ENCODE measurements at places on chromosomes 6 and 20.

DNA sequence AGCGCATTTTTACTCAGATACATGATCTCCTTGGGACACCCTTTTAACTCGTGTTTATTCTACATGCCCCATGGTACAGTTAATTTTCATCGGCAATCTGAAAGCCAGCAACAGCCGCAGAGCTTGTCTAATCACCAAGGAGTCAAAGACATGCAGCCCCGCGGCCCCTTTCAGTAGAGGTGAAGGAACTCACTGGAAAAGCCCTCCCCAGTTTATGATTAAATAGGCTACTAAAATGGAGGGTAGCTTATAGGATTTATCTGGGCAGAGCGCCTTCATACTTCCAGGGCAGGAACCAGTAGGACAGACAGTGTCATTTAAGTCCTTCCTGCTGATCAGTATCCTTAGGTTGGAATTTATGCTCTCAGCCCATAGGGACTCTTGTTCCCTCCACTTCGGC, 83.5 kb downstream of the DHX35 start:
- DNase-seq = no peak

GRCh38 chr6:79064635-79065034, 13.4 kb downstream of the PHIP start:
- DNase-seq = no peak

DNA sequence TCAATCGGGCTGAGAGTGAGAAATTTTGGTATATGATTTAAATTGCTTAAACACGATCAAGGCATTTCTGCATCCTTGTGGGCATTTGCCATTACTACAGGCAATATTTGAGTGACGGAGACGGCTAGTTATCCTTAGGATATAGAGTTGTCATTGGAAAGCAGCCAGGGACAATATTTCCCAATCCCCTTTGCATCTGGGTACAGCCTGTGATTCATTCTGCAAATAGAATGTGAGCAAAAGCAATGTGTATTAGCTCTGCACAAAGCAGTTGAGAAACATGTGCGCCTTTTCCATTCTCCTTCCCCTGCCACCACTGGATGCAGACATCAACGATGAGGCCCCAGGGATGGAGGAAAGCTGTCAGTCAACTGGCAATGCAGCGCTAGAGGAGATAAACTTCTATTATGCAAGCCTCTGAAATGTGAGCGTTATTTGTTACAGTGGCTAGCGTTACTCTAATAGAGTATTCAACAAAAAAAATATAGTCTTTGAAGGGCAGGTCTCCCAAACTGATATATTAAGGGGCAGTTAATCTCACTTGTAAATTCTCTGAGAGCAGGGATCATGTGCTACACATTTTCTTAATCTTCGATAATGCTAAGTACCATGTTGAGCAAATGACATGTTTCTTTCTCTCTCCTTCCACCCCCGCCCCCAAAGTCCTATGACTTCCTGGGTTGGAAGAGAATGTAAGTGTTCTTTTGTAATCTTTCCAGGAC, 37.1 kb upstream of the NCOA3 start:
- no peak for DNase-seq

GRCh38 chr20:57664924-57665588, 44.8 kb downstream of the PMEPA1 start:
- no peak for DNase-seq

DNA sequence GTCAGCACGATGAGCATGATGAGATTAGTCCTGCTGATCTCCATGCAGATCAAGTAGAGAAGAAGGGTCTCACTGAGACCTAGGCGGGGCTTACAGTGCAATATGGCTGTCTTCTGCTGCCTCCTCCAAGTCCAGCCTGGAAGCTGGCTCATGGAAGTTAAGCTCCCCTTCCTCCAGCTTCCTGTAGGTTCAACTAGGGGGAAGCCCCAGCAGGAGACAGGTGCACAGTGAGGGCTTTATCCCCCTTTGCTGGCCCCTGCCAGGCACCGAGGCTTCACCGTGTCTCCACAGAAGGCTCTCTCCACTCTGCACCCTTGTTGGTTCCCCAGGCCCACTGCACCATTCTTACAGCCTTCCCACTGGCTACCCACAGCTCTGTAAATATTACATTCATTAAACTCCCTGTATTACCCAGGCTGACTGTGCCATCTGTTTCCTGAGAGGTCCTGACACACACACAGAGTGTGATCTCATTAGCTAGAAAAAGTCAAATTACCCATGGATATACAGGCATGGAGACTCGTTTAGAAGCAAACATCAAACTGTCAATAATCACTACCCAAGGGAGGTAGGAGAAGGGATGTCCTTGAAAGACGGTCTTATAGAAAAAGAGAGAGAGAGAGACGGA, 90.4 kb downstream of the SLC2A10 start:
- DNase-seq = no peak

DNA sequence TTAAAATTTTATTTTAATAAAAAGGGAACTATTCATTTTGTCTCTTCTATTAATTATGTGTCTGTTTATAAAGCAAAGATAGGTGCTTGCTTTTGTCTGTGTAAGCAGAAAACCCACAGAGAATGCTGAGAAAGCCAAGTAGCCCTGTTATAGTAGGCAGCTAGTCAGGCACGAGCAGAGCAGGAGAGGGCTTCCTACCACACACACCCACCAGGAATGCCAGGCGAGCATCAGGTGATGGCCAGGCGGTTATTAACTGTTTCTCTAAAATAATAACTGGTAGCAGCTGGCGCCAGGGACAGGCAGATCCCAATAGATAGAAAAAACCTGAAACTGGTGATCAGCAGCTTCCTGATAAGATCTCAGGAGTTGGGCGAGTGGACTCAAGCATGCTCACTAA, 15.7 kb downstream of the C6orf15 start:
- DNase-seq = no peak

DNA sequence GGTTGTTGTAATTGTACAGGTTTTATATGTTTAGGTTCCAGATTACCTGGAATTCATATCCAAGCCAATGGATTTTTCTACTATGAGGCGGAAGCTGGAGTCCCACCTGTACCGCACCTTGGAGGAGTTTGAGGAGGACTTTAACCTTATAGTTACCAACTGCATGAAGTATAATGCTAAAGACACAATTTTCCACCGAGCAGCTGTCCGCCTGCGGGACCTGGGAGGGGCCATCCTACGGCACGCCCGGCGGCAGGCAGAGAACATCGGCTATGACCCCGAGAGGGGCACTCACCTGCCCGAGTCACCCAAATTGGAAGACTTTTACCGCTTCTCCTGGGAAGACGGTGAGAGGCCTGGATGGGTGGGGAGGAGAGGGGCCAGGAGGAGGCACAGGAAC, 13.6 kb downstream of the BRPF3 start:
- DNase-seq = no peak

DNA sequence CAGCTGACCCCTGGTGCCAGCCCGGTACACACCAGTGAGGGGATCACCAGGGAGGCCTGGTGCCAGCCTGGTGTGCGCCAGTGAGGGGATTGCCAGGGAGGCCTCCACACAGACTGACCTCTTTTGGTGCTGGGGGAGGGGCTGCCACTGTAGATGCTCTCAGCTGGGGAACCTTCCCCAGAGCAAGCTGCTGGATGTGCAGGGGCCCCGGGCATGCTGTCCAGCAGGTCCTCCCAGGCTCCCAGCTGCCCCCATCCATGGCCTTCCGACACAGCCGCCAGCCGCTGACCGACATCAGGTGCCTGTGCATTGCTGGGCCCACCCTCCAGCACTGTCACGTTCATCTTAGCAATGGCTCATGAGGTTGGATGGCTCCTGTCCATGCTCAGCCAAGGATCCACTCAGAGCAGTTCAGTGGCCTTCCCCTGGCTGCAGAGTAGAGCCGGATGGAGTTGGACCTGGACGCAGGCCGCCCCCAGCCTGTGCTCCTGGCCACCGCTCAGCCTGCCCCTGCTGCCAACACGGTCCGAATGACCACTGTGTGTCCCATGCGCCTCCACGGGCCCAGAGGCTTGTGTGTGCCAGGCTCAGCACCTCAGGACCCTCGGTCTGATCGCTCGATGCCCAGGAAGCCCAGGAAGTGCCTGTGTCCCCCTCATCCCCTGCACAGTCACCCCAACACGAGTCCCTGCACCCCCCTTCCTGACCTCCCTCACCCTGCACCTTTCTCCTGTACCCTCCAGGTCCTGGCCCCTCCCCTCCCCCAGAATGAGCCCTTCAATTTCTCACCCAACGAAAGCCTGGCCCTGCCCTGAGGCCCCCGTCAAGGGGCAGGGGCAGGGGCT, 95.7 kb downstream of the YTHDF1 start:
- no peak for DNase-seq

DNA sequence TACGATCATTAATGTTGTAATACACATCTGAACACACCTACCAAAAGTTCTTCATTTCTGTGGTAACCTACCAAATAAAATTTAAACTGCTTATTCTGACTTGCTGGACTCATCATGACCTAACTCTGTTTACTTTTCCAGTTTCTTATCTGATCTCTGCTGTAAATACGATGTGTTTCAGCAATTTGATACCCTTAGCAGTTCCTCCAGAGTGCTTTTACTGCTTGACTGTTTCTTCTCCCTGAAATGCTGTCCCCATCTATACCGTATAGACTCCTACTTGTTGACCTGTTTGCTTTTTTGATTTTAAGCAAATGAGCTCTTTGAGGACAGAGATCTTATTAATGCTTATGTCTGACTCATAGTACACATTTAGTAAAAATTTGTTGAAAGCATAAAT, 119.5 kb downstream of the SCAF8 start:
- no peak for DNase-seq

DNA sequence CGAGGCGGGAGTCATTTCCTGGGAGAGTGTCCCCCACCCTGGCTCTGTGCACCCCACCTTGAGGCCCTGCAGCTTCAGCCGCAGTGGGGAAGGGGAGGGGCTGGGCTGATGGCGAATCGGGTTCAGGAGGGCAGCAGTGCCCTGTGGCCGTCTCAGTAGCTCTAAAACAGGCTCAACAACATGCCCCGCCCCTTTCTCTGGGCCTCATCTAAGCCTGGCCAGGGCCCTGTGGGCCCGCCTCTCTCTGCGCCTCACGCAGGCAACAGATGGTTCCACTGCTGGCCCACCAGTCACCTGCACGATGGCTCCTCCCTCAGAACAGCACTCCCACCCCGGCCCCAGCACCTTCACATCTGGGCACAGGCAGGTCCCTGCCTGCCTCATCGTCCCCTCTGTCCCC, 30.2 kb downstream of the CHRNA4 start:
- DNase-seq = no peak

DNA sequence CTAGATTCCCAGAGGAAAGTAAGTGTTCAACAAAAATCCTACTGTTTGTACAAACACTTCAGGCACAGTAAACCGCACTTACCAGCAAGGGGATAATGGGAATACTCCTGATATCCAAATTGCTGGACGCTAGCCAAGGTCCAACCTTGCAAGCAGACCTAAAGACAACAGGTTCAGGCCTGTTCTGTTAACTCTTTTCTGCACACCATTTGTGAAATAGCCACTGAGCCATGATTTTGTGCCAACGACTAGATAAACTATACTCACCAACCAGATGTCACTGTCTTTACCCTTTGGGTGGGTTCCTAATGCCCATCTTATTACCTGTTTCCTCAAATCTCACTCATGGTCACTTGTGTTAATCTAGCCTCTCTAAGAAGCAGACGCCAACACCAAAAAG, 43.5 kb downstream of the GOPC start:
- no peak for DNase-seq

DNA sequence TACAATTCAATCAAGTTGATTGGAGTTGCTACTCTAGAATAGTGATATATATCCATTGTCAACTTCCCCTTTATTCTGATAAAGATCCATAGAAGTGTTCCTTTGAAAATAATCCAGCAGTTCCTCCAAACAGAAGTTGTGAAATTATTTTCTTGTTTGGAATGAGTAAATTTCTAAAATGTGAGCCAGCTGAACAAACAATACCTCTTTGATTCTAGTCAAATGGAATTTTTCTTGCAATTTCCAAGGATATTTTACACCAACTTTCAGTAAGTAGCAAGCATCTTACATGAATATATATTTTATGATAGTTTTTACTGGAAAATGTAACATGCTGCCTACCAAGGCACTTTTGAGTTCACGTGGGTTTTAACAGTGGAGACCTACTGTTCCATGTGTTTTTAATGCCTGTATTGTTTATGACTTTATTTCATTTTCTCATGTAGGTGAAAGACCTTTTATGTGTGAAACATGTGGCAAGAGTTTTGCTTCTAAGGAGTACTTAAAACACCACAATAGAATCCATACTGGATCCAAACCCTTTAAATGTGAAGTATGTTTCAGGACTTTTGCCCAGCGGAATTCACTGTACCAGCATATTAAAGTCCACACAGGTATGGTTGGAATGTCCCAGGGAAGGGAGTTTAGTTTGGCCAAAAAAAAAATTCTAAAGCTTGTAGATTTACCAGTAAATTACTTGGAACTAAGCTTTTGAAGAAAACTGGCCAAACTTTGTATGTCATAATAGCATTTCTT, 6.5 kb downstream of the GZF1 start:
- no peak for DNase-seq

DNA sequence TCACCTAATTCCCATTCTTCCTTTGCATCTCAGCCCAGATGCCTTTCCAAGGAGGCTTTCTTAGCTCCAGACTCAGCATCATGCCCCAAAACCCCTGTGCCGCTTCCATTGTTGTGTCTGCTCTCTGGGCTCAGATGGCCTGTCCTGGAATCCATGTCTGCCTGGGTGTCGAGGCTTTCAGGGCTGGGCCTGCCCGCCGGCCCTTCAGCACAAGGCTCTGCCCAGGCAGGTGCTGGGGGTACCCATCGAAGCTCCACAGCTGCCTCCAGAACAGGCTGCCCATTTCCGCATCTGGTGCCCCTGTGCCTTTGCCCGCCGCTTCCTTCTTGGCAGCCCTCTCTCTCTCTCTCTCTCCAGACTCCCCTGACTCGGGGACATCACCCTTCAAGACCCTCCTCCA, 1.2 kb downstream of the CPXM1 start:
- no peak for DNase-seq

DNA sequence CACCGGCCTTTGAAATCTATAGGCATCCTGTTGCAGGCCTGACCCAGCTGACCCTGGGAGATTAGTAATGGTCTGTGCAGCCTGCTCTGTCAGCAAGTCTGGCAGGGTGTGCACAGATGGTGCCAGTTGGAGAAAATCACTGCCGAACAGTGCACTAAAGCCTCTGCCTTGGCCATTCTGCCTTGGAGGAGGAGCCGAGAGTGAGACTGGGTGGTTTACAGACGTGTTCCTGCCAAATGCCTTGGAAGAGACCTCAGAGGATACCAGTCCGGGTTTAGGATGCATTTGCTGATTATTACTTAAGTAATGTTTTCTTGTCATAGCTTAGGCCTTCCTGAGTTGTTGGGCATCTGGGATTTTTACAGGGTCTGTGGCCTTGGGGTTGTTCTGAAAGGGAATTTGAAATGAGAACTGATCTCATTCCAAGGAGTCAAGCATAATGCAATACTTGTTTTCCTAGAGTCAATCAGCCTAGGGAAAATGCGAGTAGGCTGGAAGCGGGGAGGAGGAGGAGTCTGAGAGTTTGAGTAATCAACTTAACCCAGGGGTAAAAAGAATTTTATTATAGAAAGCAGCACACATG, 292.1 kb downstream of the SOX4 start:
- no peak for DNase-seq

DNA sequence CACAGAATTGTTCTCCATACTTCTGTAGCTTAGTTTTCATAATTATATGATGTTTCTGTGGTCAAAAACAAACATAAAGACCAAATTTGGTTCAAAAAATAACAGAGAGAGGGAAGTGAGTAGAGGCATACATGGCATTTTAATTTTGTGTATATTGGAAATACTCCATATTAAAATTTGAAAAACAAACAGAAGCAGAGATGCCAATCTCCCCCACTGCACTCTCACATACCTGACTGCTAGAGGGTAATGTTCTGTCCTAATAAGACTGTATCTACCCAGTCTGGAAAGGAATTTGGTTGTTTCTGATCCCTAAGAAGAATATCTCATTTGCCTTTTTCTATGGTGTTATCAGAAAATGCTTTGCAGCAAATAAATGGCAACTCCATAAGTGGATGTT, 959.0 kb upstream of the FLRT3 start:
- DNase-seq = no peak
